ENCODE measurements at places on chromosomes 11 and 22. TPM values are rescaled to one million over a fixed set of nuclear protein-coding genes. Genes with fewer than 3 reads are reported as not detected.

The GAL gene
- total RNA-seq: not detected

DNA sequence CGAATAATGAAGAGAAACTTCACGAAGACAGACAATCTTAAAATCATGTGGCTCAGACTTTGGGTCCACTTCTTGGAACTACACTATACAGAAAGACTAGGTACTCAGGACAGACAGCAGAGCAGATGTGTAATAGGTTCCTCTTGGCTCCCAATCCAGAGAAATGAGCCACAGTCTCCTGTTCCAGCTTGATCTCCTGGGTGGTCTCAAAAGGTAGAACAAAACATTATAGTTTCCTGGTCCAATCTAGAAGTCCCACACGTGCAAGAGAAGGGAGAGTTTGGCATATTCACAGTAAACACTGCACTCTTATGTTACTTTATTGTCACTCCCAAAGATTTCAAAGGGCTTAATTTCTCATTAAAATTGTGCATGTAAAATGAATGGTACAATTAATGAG is 134.5 kb upstream of the FIBIN start:
- no peak for DNase-seq

DNA sequence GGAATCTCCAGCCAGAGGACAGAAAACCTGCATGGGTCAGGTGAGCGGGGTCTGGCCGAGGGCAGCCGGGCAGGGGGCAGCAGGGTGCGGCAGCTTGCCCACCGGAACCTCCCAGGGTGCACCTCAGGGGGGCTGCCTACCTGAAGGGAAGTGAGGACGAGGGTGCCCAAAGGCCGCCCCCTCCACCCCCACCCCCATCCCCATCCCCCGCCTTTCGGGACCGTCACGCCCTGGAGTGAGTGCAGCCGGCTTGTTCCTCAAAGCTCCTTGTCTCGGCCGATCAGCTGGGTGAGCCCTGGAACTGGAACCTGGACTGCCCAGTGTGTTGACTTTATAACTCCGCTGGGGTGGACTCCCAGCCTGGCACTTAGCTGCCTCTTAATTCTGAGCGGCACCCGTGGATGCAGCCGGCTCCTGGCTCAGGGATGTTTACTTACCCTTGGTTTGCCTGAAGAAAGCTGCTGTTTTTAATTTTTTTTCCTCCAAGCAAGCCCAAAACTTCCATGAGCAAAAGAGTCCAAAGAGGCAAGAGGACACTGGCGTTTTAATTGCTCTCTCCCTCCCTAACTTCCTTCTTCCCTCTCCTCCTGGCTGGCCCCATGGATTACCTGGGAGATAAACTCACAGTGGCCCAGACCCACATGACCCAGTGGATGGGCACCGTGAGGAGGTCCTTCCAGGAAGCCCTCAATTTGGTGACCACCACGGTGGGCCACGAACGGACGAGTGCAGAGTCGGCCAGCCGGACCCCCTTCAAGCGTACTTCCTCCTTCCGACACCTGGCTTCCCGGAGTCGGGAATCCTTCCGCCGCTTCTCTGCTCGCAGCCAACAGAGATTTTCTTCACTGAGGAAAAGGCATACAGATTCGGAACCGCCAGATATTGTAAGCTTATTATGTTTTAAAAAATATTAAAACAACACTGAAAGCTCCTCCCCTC is 87.8 kb upstream of the CRYBB3 start:
- DNase-seq: no peak

DNA sequence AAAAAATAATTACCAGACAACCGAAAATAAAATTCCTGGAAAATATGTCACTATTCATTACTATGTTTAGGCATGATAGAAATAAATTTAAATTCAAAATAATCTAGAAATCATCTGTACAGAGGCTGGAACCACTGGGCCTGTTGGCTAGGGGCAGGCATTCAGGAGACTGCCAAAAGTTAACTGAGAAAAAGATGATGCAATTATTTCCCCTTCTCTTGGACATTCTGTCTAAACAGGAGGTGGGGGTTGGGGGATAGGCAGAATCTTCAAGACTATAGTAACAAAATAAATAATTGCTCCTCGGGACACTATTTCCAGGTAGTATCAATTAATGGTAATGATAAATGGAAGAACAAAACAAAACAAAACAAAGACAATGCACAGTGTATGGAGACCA is 14.1 kb downstream of the BTBD10 start:
- no peak for DNase-seq

DNA sequence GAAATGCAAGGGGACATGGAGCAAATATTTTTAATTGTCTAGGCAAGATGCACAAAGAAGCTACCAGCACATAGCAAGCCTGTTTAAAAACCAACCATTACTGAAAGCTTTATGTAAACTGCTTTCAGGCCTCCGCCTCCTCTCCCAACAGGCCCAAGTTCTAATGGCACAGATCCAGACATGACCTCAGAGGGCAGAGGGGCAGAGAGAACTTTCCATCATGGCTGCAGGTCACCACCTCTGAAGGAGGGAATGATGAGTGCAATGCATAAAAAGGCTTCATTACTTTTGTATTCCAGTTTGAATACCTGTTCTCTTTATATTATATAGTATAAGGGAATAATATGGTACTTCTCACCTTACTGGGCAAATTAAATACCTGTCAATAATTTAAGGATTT is 15.2 kb downstream of the DDX17 start:
- DNase-seq: peak; percentile 31
